Psoas muscle (tissue), 8 donors: ENCODE measurements at places on chromosomes 6 and 20.

- peak overlapping the region; percentile 96 for H3K27ac ChIP-seq
- peak overlapping the region; percentile 85 for H3K4me3 ChIP-seq
- peak; percentile 90 for DNase-seq
- H3K36me3 ChIP-seq, result no peaks in the 10 kb centered on the region
These were observed 1.4 kb downstream of the PPP1R3D start for GRCh38 chr20:59938696-59939051.

- no peak for DNase-seq
- no peaks in the 10 kb centered on the region for H3K4me1 ChIP-seq
- no peaks in the 10 kb centered on the region for H3K36me3 ChIP-seq
These were observed 4.6 kb downstream of the ADIG start for GRCh38 chr20:38585404-38586180.

- H3K27me3 ChIP-seq, result no peaks in the 10 kb centered on the region
- H3K4me1 ChIP-seq, result no peaks in the 10 kb centered on the region
- H3K27ac ChIP-seq, result no peak overlapping the region
- no peaks in the 10 kb centered on the region for H3K36me3 ChIP-seq
These were observed 3.5 kb upstream of the GHRH start for GRCh38 chr20:37265152-37265551.

GRCh38 chr6:30013291-30013922 is 47.7 kb upstream of the POLR1H start:
- H3K4me1 ChIP-seq, result no peaks in the 10 kb centered on the region
- peaks cover 5% of the 10 kb centered on the region for H3K36me3 ChIP-seq
- H3K4me3 ChIP-seq, result no peak overlapping the region
- peaks cover 5% of the 10 kb centered on the region for H3K27me3 ChIP-seq

GRCh38 chr6:69164564-69165229 is 529.6 kb downstream of the ADGRB3 start:
- no peak overlapping the region for H3K27ac ChIP-seq
- no peaks in the 10 kb centered on the region for H3K27me3 ChIP-seq
- no peaks in the 10 kb centered on the region for H3K36me3 ChIP-seq
- H3K4me3 ChIP-seq, result no peak overlapping the region
- no peak for DNase-seq
- no peaks in the 10 kb centered on the region for H3K4me1 ChIP-seq

GRCh38 chr20:53964067-53964466 is 106.3 kb downstream of the BCAS1 start:
- H3K4me3 ChIP-seq, result no peak overlapping the region
- no peaks in the 10 kb centered on the region for H3K4me1 ChIP-seq
- DNase-seq, result no peak
- H3K27me3 ChIP-seq, result no peaks in the 10 kb centered on the region
- no peaks in the 10 kb centered on the region for H3K36me3 ChIP-seq
- no peak overlapping the region for H3K27ac ChIP-seq

DNA sequence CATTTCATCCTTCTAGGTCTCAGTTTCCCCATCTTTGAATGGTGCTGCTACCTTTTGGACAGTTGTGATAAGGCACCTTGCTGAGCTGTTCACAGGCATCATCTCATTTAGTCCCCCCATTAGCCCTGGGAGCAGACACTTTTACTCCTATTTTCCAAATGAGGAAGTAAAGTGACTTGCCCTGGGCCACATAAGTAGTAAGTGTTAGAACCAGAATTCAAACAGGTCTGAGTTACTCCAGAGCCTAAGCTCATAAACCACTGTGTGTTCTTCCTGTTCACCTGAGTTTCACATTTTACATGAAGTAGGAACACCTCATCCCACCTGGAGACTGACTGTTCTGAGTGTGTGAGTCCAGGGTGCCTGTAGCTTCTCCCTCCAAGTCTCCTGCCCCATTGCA is 43.5 kb upstream of the EPB41L1 start:
- no peaks in the 10 kb centered on the region for H3K4me1 ChIP-seq
- DNase-seq, result no peak
- H3K27ac ChIP-seq, result no peak overlapping the region
- H3K36me3 ChIP-seq, result no peaks in the 10 kb centered on the region
- H3K4me3 ChIP-seq, result no peak overlapping the region

DNA sequence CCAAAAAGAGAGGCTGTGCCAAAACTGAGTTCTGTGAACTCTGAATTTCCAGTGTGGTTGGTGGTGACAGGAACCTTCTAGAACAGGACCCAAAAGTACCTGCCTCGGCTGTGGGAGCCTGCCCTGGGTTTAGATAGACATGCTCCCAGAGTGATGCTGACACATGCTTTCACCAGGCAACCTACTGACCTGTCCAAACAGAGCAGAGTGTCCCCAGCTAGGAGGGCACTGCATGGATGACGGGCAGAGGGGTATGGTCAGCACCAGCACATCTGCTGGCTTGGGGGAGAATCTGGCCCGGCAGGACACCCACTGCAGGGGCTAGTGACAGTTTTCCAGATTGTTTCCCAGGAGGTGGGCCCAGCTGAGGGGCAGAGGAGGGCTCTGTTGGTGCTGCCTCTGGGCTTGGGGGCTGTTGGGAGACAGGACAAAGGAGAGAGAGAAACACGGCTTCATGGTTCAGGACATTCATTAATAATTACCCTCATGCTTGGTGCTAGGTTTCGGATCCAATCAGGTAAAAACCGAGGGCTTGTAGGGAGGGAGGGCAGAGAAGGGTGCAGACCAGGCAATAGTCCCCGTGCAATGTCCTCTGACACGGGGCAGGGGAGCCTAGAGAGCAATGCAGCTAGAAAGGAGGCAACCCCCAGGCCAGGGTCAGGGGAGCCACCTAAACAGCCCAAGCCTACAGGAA is 15.0 kb downstream of the KCNK5 start:
- H3K4me3 ChIP-seq, result no peak overlapping the region
- no peak for DNase-seq
- no peaks in the 10 kb centered on the region for H3K36me3 ChIP-seq
- H3K27me3 ChIP-seq, result no peaks in the 10 kb centered on the region
- no peak overlapping the region for H3K27ac ChIP-seq
- no peaks in the 10 kb centered on the region for H3K4me1 ChIP-seq

DNA sequence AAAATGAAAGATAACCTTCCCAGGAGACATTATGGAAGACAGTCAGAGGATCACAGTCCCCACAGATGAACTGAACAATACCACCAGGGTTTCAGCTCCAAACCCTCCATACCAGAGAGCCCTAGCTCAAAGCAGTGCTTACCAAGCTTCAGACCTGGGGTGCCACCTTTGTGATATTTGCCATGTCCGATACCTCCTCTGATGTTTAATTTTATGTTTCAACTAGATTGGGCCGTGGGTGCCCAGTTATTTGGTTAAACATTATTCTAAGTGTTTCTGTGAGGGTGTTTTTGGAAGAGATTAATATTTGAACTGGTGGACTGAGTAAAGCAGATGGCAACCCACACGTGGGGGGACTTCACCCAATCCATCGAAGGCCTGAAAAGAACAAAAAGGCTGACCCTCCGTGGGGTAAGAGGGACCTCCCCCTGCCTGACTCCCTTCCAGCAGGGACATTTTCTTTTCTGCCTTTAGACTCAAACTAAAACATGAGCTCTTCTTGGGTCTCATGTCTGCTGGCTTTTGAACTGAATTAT is 11.8 kb downstream of the SCML4 start:
- H3K27ac ChIP-seq, result no peak overlapping the region
- no peak for DNase-seq
- H3K36me3 ChIP-seq, result no peaks in the 10 kb centered on the region
- no peak overlapping the region for H3K4me3 ChIP-seq

GRCh38 chr6:26743157-26743821 is 83.7 kb upstream of the ZNF322 start:
- H3K27ac ChIP-seq, result no peak overlapping the region
- no peaks in the 10 kb centered on the region for H3K4me1 ChIP-seq
- H3K36me3 ChIP-seq, result no peaks in the 10 kb centered on the region
- no peak for DNase-seq
- no peak overlapping the region for H3K4me3 ChIP-seq

- no peak overlapping the region for H3K4me3 ChIP-seq
- peaks cover 10% of the 10 kb centered on the region for H3K4me1 ChIP-seq
- H3K27ac ChIP-seq, result no peak overlapping the region
- no peaks in the 10 kb centered on the region for H3K27me3 ChIP-seq
- DNase-seq, result no peak
These were observed 85.3 kb downstream of the PTPN1 start for GRCh38 chr20:50595433-50595895.

- DNase-seq, result no peak
- no peak overlapping the region for H3K4me3 ChIP-seq
- H3K36me3 ChIP-seq, result no peaks in the 10 kb centered on the region
- H3K4me1 ChIP-seq, result no peaks in the 10 kb centered on the region
These were observed 29.8 kb upstream of the EEF1E1 start for GRCh38 chr6:8132130-8132529.

GRCh38 chr6:98835149-98836024 is 1.0 kb downstream of the POU3F2 start:
- DNase-seq, result no peak
- no peaks in the 10 kb centered on the region for H3K36me3 ChIP-seq
- H3K4me3 ChIP-seq, result peak overlapping the region; percentile 40
- peaks cover 21% of the 10 kb centered on the region for H3K4me1 ChIP-seq
- H3K27ac ChIP-seq, result no peak overlapping the region

GRCh38 chr20:21509079-21509596 is 4.7 kb downstream of the NKX2-2 start:
- no peaks in the 10 kb centered on the region for H3K36me3 ChIP-seq
- H3K4me3 ChIP-seq, result no peak overlapping the region
- H3K27me3 ChIP-seq, result peaks cover 4% of the 10 kb centered on the region
- no peak overlapping the region for H3K27ac ChIP-seq

- H3K36me3 ChIP-seq, result no peaks in the 10 kb centered on the region
- no peaks in the 10 kb centered on the region for H3K4me1 ChIP-seq
- H3K4me3 ChIP-seq, result no peak overlapping the region
- H3K27me3 ChIP-seq, result no peaks in the 10 kb centered on the region
These were observed 35.7 kb upstream of the HAO1 start for GRCh38 chr20:7975851-7976414.

GRCh38 chr6:108746836-108747575 is 101.2 kb upstream of the ARMC2 start:
- no peak for DNase-seq
- H3K4me1 ChIP-seq, result peaks cover 10% of the 10 kb centered on the region
- no peak overlapping the region for H3K4me3 ChIP-seq
- H3K27me3 ChIP-seq, result no peaks in the 10 kb centered on the region
- H3K36me3 ChIP-seq, result no peaks in the 10 kb centered on the region

DNA sequence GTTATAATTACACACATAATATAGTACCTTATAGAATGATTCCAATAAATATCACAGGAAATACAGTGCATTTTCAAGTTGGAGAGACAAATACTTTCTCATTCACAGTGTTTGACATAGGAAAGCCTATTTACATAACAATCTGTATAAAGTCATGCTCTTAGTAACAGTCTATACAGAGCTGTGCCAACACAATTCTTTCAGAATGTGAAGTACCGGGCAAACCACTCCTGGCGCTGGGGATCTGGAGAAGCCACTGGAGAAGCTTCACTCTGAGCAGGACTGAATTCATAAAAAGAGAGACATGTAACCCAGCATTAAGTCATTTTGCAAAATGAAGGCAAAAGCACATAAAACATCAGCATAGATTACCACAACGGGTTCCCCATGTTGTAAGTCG is 24.9 kb upstream of the MCM9 start:
- H3K4me3 ChIP-seq, result no peak overlapping the region
- H3K27me3 ChIP-seq, result no peaks in the 10 kb centered on the region
- H3K27ac ChIP-seq, result no peak overlapping the region
- H3K36me3 ChIP-seq, result no peaks in the 10 kb centered on the region
- DNase-seq, result no peak

- H3K27ac ChIP-seq, result no peak overlapping the region
- no peaks in the 10 kb centered on the region for H3K4me1 ChIP-seq
- no peaks in the 10 kb centered on the region for H3K36me3 ChIP-seq
- DNase-seq, result no peak
These were observed 58.9 kb upstream of the CDH4 start for GRCh38 chr20:61193164-61193563.

DNA sequence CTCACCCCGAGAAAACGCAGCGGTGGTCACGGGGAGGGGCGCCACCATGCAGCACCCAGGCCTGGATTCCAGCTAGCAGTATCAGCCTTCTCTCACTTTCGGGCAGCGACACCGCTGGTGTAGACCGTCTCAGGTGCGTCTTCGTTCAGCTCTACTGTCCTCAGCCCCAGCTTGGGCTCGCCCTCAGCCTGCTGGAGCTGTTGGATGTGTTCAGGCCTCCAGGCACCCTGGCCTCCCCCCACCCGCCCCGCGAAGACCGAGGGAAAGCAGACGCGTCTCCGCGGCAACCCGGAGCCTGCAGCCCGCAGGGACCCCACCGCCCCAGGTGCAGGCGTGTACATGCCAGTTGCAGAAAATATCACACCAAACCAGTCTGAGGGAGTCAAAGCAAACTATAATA is 60.8 kb upstream of the CARMIL1 start:
- no peak overlapping the region for H3K4me3 ChIP-seq
- H3K27ac ChIP-seq, result no peak overlapping the region
- H3K36me3 ChIP-seq, result no peaks in the 10 kb centered on the region
- DNase-seq, result no peak

GRCh38 chr6:63963769-63964315 is 328.2 kb downstream of the PHF3 start:
- no peak overlapping the region for H3K27ac ChIP-seq
- DNase-seq, result no peak
- no peaks in the 10 kb centered on the region for H3K4me1 ChIP-seq

- no peak for DNase-seq
- no peaks in the 10 kb centered on the region for H3K36me3 ChIP-seq
- H3K4me3 ChIP-seq, result no peak overlapping the region
- H3K27ac ChIP-seq, result no peak overlapping the region
- no peaks in the 10 kb centered on the region for H3K27me3 ChIP-seq
These were observed 108.6 kb upstream of the CITED2 start for GRCh38 chr6:139483079-139483478.

DNA sequence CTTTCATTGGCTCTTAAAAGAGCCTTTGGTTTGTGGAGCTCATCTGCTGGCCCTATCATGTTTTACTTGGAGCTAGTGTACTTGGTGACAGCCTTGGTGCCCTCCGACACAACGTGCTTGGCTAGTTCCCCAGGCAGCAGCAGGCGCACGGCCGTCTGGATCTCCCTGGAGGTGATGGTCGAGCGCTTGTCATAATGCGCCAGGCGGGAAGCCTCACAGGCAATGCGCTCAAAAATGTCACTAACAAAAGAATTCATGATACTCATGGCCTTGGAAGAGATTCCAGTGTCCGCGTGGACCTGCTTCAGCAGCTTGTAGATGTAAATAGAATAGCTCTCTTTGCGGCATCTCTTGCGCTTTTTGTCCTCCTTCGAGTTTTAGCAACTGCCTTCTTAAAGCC is 22.8 kb upstream of the SLC17A4 start:
- H3K27me3 ChIP-seq, result peaks cover 15% of the 10 kb centered on the region
- H3K4me3 ChIP-seq, result no peak overlapping the region
- DNase-seq, result no peak

GRCh38 chr20:60812561-60812960 is 439.5 kb upstream of the CDH4 start:
- no peak overlapping the region for H3K27ac ChIP-seq
- no peak overlapping the region for H3K4me3 ChIP-seq
- no peaks in the 10 kb centered on the region for H3K4me1 ChIP-seq
- no peaks in the 10 kb centered on the region for H3K27me3 ChIP-seq
- H3K36me3 ChIP-seq, result no peaks in the 10 kb centered on the region

DNA sequence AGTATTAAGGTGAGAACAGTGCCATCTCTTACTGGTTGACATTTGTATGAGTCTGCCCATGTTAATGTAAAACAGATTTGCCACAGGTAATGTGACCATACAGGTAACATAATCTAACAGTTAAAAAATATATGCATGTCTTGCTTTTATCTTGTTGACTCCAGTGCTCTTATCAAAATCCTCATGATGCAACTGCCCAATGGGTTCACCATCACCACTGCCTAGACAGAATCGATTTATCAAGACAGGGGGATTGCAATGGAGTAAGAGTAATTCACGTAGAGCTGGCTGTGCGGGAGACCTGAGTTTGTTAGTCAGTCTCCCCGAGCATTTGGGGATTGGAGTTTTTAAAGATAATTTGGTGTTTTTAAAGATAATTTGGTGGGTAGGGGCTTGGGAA is 19.2 kb downstream of the SNX9 start:
- no peak overlapping the region for H3K27ac ChIP-seq
- H3K27me3 ChIP-seq, result no peaks in the 10 kb centered on the region
- peaks cover 69% of the 10 kb centered on the region for H3K4me1 ChIP-seq
- H3K4me3 ChIP-seq, result no peak overlapping the region
- no peak for DNase-seq
